ENCODE measurements at places on chromosomes 6 and 20.

- DNase-seq: no peak
Observed at GRCh38 chr6:95551678-95552324, 25.5 kb upstream of the MANEA start.

GRCh38 chr6:22447249-22448196 lies 121.8 kb upstream of the HDGFL1 start:
- no peak for DNase-seq

DNA sequence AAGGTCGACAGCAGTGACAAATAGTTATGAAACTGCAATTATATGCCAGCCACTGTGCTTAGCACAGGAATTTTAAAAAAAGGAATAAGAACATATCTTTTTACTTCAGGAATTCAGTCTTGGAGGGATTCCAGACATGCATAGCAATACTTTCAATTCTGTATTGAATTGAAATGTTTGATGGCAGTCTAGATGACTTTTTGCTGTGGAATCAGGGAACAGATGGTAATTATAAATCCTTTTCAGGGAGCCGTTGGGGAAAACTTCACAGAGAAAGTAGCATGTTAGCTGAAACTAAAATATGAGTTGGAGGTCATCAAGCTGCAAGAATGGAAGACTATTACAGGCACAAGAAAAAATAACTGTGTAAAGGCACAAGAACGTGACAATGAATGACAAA lies 74.8 kb downstream of the IMPG1 start:
- no peak for DNase-seq

- no peak for DNase-seq
Observed at GRCh38 chr6:37192666-37193065, 22.7 kb downstream of the PIM1 start.

- DNase-seq: no peak
Observed at GRCh38 chr20:63056236-63057170, 49.7 kb upstream of the BHLHE23 start.

- no peak for DNase-seq
Observed at GRCh38 chr6:95017922-95018321, 559.4 kb upstream of the MANEA start.

- DNase-seq: no peak
Observed at GRCh38 chr6:34951731-34952130, 62.7 kb downstream of the ANKS1A start.

- DNase-seq: no peak
Observed at GRCh38 chr20:17875981-17876385, 92.6 kb downstream of the SNX5 start.

- no peak for DNase-seq
Observed at GRCh38 chr6:33481192-33481591, 26.8 kb downstream of the ZBTB9 start.

DNA sequence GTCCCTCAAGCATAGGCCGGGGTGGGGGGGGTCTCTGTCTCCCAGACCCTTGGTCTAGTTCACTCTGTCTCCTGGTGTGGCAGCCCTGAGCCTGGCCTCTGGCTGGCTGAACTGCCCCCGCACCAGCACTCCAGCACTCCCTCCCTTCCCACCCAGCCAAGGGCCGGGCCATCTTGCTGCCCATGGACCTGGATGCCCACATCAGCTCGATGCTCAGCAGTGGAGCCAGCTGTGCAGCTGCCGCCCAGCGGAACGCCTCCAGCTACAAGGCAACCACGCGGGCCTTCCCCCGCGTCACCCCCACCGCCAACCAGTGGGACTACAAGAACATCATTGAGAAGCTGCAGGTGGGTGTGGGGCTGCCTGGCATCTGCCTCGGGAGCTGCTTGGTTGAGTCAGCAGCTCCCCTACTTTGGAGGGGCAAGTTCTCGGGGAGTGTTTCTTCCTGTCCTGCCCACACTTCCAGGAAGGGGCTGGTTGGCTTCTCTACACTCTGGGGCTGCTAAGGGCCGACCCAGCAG lies 28.4 kb downstream of the UQCC2 start:
- DNase-seq: no peak

Data from NCI-H1048 (cell line).